Esophagus muscularis mucosa (tissue), 4 donors: ENCODE measurements at places on chromosomes 11 and 22. TPM values are rescaled to one million over a fixed set of nuclear protein-coding genes. Genes with fewer than 3 reads are reported as not detected.

DNA sequence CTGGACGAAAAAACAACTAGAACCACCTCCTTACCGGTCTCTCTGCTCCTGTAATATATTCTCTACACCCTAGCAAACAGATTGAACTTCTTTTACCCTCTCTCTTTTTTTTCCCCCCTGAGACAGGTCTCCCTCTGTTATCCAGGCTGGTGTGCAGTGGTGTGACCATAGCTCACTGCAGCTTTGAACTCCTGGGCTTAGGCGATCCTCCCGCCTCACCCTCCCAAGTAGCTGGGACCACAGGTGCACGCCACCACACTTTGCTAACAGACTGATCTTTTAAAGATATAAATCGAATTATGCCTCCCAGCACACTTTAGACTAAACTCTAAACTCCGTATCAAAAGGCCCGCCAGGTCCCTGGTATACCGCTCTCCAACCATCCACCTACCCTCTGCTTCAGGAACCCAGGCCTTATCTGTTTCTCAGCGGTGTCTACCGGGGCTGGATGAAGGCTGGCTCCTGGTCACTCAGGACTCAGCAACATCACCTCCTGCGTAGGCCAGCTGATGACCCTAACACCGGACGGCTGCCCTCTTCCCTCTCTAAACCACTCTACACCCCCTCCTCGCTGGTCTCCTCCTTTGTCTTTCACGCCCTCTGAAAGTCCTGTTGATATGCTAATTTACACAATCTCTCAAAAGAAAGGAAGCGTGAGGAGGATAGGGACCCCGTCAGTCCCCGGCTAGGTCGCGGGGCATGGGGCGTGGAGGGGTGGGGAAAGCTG lies 745 bp downstream of the C22orf39 start:
- DNase-seq: no peak

DNA sequence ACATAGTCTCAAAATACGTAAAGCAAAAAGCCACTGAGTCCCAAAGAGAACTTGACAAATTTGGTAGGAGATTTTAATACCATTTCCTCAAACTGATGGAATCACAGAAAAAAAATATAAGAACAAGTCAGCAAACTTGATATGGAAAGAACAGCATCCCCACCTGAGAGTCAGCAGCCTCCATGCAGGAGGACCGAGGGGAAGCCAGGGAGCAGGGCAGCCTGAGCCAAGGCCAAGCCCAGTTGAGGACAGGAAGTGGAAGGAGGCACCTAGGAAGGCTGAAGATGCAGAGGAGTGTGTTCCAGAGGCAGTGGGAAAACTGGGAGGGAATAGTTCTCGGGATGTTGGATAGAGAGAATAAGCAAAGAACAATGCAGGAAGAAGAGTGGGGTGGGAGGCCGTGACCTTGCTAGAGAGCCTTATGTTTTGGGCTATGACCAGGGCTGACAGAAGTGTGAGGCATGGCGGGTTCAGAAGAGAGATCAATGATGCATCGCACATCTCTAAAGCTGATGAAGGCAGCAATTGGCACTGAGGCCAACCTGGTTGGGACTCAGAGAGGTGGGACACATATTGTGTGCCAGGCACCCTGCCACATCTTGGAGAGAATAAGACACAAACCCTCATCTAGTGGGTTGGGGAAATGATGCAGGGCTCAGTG lies 15.4 kb downstream of the APOA4 start:
- DNase-seq: no peak

- no peak for DNase-seq
These were observed 27.9 kb downstream of the SMIM38 start for GRCh38 chr11:69183613-69184012.

GRCh38 chr22:28034760-28035401 lies 115.8 kb upstream of the PITPNB start:
- peak; percentile 92 for DNase-seq

DNA sequence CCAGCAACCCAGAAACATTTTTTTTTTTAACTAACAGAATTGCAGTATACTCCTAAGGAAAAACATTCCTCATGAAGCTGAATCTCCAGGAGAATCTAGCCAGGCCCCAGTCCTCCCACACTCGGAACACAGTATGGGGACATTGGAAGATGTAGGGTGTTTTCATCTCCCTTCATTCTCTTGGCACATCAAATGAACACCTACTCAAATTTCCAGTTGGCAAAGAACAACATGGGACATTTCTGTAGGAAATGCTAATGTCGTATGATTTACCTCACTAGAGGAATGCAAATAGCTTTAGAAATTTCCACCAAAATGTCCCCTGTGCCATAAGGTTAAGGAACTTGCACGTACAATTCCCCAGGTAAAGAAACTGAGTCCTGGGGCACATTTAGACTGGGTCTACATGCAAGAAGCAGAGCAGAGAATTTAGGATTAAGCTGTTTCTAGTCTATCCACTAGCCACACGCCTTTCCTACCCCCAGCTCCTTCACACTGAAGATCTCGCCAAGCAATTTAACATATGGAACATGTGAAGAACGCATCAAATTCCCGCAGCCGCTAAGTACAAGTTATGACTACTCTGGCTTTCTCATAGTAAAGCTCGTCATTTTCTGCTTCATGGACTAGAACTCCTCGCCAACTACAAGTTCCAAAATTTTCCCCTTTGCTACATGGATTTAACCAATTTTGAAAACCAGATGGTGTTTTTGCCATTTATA lies 2.9 kb upstream of the CADM1 start:
- no peak for DNase-seq

GRCh38 chr11:115618428-115618827 lies 114.2 kb upstream of the CADM1 start:
- DNase-seq: no peak

DNA sequence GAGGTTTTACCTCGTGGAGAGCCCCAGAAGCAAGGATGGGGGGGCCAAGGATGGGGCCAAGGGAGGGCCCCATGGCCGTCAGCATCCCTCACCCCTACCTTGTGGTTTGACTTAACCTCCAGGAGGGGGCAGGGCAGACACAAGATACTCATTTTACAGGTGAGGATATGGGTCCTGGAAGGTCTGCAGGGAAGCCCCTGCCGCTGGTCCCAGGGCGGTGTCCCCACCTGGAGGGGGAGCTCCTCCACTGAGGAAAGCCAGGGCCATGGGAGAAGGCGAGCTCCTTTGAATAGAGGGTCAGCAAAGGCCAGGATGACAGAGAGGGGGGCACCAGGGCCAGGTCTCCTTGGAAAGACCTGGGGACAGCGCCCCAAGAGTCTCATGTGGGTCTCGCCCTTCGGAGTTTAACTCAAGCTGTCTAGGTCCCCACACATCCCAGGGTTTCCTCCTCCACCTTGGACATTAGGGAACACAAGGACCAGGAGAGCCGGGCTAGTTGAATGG lies 5.9 kb upstream of the ADORA2A start:
- no peak for DNase-seq

DNA sequence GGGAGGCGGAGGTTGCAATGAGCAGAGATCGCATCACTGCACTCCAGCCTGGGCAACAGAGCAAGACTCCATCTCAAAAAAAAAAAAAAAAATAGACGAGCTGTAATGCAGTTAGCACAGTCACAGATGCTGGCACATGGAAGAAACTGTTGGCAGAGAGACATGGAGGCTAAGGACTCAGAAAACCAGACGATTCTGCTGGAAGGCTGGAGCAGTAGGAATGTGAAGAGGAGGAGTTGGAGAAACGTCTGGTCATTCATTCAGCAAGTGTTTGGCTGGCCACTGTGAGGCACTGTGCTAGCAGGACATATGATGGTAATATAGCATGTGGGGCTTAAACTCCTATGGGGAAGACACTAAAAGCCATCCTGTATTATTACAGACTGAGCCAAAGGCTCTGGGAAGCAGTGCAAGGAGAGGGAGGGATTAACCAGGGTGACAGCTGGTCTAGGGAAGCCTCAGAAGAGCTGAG lies 5.0 kb downstream of the UQCR10 start:
- no peak for DNase-seq

Gene HTR3A
- 1.8 TPM for total RNA-seq
